NCI-H1417 treated with DMSO at 0.1 percent for 48 hours (cell line): ENCODE measurements at places on chromosomes 1 and 21.
A peak's percentile ranks its signal among the peaks of the same experiment; 100 is the strongest.

DNA sequence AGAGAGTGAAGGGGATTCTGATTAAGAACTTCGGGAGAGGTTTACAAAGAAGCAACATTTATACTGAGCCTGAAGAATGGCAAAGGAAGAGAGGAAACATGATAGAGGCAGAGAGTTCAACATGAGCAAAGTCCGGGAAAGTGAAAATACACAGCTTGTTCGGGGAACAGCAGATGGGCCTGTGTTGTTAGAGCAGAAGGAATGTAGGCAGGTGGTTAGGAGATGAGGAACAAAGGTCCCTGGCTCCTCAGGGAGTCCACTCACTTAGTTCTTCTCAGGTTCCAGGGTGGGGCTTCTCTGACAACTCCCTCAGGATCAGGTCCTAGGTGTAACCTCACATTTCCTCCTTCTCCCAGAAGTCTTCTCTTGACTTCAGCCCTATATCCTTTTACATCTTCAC, 5.1 kb upstream of the ZNF326 start:
- DNase-seq: no peak

DNA sequence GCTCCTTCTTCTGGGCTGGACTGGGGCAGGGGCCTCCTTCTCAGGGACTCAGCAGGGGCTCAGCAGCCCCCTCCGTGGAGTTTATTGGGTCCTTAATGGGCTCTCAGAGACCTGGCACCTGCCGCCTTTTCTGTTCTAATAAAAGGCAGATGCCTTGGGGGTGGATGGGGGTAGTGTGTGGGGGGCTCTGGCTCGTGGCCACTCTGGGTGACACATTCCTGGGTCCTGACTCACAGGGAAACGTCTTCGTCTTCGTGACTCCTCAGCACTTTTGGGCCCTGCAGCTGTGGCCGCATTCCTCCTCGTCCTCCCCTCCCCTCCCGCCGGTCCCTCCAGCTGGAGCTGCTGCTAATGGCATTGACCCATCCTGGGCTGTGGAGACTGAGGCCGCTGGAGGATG, 107.8 kb upstream of the WNT4 start:
- no peak for DNase-seq

DNA sequence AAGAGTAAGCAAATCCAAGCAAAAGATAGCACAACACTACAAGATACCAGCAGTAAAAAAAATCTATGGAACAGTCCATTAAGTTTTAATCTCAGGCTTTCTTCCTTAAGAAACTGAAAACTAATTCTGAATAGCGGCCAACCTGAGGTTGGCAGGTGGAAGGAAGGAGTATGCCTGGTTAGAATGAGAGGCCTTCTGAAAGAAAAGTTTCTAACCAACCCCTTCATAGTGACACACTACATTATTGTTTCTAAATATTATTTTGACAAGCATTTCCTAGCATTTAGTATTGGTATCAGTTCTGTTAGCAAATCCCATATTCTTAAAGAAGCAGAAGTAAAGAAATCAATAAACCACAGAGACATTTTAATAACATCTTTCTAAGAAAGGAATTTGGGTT, 205.7 kb upstream of the PTBP2 start:
- DNase-seq: no peak

GRCh38 chr1:153805042-153805745, 30.0 kb downstream of the SLC27A3 start:
- DNase-seq: no peak

DNA sequence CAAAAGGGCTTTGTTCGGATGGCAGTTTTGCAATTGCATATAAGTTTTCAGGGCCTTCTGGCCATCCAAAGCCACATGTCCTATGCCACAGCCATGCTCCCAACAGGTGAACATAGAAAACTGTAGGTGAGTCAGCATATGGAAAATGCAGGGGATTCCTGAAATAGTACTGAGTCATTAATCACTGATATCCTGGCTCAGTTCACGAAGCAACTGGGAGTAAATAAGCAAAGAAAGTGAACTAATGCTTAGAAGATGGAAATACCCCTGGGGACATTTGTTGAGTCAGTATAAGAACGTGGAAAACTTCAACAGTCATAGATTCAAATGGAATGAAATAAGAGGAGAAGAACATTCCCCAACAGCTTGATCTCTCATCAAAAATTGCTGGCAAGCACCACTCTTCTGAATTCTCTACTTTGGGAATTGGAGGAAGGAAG, 148.9 kb upstream of the RUNX1 start:
- DNase-seq: no peak

DNA sequence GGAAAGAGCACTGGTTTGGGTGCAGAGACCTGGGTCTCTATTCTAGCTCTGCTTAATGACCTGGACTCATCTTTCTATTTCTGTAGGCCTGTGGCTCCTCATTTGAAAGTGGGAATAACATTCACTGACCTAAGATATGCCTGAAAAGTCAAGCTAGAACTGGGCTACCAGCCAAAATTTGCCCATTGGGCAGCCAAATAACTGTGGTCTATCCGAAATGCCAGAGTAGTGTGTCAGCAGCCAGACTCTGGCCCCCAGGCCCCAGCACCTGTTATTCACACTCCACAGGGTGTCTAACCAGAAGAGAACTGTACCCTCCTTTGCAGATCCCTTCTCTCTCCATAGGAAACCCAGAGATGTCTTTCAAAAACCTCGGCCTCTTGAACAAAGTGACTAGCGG, 12.6 kb downstream of the DAB1 start:
- no peak for DNase-seq

DNA sequence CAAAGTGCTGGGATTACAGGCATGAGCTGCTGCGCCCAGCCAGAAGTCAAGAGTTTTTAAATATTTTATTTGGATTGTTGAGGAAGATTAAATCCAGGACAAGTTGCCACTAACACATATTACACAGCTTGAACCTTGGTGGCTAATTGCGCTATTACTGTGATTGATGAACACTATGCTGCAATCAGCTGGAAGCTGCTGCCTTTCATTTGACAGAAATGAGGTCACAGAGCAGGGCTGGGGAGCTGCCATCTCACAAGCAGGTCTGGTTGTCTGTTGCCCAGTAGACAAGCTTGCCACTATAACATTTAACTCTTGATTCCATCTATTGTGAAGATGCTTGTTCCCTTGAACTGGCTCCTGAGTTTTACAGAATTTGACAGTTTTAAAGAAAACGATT, 37.4 kb upstream of the NRDC start:
- peak; percentile 15 for DNase-seq

DNA sequence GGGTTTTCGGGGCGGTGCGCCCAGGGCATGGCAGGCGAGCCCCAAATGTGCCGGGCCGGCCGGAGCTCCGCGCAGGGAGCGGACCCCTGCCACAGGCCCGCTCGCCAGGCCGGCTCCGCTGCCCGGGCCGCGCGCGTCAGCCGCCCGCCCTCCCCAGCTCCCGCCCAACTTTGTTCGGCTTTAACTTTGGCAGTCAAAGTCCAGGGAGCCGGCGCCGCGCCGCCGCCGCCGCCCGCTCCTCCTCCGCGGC, 488 bp downstream of the SLC35D1 start:
- DNase-seq: no peak

DNA sequence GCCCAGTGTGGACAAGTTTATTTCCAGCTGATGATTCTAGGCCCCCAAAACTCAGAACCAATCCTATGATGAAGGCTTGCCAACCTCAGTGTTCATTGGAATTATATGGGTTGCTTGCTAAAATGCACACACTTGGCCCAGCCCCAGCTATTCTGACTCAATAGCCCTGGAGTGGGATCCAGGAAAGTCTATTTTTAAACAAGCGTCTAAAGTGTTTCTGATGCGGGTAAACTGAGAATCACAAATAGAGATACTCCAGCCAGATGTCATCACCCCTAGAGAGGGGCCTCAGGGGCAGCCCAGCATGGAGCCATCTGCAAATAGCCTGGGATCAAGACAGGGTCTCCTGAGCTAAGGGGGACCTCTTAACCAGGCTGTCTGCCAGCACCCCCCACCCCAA, 46.0 kb downstream of the PKP1 start:
- DNase-seq: no peak

DNA sequence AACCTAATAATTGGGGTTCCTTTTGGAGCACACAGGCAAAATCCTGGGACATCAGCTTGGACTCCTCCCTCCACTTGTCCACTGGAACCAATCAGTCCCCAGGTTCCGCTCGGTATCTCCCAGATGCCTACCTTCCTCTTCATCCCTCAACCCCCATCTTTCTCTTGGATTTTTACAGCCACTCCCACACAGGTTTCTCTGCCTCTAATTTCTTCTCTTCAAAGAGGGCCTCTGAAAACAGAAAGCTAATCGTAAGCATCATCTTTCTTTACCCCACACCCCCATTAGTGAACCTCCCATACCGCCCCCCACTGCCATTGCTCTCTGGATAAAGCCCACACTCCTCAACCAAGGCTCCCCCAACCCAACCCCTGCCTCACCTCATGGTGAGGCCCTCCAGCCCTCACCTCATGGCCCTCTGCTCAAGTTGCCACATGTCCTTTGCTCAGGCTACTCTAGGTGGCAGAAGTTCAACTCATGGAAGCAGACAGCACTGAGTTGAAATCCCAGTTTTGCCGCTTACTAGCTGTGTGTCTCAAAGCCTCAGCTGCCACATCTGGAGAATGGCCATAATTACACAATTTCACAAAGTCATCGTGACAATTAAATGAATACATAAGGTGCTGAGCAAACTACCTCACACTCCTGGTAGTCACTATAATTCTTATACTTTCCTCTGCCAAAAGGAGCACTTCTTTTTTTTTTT, 18.1 kb upstream of the WASF2 start:
- DNase-seq: no peak

GRCh38 chr1:62057641-62058290, 136.9 kb upstream of the L1TD1 start:
- DNase-seq: no peak

GRCh38 chr1:18953731-18954231, 2.7 kb downstream of the IFFO2 start:
- DNase-seq: no peak

- no peak for DNase-seq
These were observed 55.0 kb downstream of the PLXNA2 start for GRCh38 chr1:208189183-208189582.

- DNase-seq: no peak
These were observed 831 bp upstream of the FOXD2 start for GRCh38 chr1:47436979-47437446.

- DNase-seq: no peak
These were observed 13.0 kb downstream of the CCDC190 start for GRCh38 chr1:162847839-162848453.

DNA sequence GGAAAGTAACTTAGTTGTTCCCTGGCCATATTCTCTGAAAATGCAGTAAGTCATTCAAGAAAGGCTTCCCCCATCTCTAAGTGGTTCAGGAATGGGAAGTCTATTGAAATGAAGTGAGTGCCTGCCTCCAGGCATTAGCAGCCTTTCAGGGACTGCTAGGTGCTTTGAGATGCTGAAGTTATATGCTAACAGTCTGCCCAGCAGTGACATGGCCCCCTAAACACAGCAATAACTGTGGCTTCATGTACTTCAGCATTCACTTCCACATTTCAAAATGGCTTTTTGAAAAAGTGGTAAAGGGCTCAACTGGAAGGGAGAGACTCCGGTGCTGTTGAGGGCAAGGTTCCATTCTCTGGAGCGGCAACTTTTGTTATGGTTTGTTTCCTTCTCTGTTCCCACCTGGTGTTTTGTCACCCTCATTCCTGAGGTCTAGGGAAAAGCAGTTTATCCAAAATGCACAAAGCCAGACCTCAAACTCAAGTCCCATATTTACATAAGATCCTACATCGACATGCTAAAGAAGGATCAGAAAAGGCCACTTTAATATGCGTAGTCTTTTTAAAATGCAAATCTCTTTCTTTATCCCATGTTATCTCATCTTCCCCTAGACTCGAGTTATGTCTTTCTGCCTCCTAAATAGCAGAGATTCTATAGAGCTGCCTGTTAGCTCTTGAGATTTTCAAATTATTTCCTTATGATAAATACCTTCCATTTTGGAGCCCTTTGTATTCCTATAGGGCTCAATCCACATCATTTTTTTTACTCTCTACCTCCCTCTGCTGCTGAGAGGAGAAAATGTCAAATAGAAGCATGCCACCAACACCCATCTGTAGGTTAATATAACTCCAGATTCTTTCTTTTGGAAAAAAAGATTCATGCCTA, 34.2 kb upstream of the LRRC8C start:
- DNase-seq: no peak

DNA sequence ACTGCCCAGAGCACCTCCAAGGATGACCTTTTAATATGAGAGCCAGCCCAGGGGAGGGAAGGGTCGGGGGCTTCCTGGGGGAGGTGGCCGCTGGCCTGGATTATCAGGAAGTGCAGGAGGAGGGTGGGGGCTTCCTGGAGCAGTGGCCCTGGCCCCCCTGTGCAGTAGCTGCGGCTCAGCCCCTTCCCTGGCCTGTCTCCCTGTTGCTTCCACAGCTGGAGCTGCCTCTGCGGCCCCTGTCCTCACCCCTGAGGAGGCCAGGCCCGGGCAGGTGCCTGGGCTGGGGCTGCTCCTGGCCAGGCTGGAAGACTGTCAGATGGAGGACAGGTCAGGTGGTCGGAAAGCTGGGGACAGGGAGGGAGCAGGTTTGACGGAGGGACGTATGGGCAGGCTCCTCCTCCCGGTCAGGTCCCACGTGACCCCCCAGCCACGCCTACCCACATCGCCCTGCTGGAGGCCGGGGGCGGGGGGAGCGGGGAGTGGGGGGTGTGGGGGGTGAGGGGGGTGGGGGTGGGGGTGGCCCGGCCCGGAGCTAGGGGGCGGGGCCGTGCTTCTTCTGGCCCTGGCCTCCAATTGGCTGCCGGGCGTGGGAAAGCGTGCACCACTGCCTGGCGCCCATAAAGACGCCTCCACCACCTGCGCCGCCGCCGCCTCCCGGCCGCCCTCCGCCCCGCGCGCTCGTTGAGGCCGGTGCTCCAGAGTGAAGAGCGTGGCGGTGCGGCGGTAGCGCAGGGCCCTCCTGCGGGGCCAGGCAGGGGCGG, 10.2 kb upstream of the TNFRSF14 start:
- DNase-seq: peak; percentile 33

DNA sequence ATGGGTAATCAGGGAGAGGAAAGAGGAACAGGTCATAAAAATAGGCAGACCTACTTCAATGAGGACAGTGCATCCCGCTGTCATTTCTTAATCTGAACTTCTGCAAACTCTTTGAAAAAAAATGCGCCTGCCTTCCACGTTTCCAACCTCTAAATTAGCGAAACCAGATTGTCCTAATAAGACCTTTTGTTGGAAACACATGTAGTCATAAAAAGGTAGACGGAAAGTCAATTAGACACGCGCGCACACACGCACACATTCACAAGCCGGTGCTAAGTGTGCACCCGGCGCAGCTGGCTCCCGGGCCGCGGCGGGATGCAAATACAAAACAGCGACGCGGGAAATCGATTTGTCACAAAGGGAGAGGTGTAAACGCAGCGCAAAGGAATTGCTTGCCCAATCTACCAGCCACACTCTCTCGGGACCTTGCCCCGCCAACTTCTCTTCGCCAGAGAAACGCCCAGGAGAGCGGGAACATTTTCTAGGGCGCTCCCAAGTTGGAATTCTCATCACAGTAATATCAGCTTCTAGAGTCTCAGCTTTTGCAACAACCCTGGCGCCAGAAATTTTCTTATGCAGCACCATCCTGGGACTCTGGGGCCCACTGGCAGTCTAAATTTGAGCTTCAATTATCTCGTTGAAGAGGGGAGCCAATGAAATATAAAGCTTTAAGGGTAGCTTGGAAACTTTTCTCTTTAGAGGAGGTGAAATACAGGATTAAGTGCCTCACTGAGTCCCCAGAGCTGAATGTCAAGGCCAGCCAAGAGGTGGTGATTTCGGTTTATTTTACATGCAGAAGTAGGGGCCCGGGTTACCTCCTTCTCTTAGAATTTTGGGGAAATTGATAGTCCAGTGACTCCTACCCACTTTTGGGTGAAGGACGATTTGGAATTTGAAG, 4.5 kb downstream of the PRRX1 start:
- no peak for DNase-seq
